Esophagus muscularis mucosa (tissue), 4 donors: ENCODE measurements at places on chromosomes 12 and 14. TPM values are rescaled to one million over a fixed set of nuclear protein-coding genes. Genes with fewer than 3 reads are reported as not detected.

GRCh38 chr14:51726166-51726899 lies 74.6 kb downstream of the FRMD6 start:
- DNase-seq, result no peak

SDR39U1 gene
- 31.6 TPM for total RNA-seq

GRCh38 chr14:70894868-70895267 lies 12.4 kb upstream of the PCNX1 start:
- no peak for DNase-seq

RHOJ gene
- total RNA-seq, result 10.4 TPM

DNA sequence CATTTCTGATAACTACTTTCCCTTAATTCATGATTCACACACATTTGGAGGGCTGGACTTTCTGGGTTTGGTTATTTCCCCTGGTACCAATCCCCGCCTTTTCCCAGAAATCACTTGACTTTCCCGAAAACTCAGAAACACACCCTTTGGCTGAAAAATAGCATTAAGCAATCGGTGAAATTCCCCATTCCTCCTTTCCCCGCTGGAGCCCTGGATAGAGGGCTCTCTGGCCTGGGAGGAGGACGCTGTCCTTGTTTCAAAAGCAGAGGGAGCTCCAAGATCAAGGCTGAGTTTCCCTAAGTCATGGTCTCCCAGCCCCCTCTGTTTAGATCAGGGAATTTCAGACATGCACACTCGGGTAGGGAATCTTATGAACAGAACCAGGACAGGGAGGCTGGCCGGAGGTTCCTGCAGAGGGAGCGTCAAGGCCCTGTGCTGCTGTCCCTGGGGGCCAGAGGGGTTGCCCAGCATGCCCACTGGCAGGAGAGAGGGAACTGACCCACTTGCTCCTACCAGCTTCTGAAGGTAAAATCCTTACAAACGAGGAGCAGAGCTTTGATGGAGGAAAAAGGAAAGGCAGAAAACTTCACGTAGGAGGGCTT lies at the start of gene C1S:
C1S (plus strand) TSS at position 366 of the 602 bp plus-strand sequence. CDS start 1,195 bp downstream, outside the sequence.
- peak; percentile 95 for DNase-seq

DNA sequence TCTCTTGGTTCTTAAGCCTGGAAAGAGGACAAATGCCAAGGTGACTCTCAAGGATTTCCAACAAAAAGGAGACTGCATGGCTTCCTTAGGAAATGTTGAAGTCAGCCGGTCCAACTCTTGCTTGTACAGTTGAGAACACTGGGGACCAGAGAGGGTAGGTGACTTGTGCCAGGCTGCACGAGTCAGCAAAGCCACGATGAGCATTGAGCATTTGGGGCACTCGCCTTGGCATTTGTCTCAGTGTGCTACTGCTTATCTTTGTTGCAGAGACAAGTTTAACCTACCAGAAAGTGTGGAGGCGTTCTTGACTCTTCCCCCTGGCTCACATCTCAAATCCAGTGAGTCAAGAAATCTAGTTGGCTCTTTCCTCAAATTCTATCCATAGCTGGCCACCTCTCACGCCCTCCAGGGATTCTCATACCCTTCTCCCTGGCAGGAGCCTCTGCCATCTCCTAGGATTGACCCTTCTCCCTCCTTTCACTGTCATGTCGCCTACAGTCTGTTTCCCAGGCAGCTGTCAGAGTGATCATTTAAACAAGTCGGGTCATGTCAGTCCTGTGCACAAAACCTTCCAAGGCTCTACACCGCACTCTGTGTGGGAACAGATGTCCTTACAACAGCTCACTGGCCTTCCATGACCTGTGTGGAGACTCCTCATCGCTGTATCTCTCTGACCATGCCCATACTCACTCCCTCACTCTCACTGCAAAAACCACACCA lies 17.2 kb upstream of the KRT83 start:
- DNase-seq, result no peak

- DNase-seq, result no peak
Observed at GRCh38 chr14:20782280-20782890, 1.3 kb downstream of the RNASE6 start.

- no peak for DNase-seq
Observed at GRCh38 chr14:50763382-50764007, 67.5 kb downstream of the NIN start.

DNA sequence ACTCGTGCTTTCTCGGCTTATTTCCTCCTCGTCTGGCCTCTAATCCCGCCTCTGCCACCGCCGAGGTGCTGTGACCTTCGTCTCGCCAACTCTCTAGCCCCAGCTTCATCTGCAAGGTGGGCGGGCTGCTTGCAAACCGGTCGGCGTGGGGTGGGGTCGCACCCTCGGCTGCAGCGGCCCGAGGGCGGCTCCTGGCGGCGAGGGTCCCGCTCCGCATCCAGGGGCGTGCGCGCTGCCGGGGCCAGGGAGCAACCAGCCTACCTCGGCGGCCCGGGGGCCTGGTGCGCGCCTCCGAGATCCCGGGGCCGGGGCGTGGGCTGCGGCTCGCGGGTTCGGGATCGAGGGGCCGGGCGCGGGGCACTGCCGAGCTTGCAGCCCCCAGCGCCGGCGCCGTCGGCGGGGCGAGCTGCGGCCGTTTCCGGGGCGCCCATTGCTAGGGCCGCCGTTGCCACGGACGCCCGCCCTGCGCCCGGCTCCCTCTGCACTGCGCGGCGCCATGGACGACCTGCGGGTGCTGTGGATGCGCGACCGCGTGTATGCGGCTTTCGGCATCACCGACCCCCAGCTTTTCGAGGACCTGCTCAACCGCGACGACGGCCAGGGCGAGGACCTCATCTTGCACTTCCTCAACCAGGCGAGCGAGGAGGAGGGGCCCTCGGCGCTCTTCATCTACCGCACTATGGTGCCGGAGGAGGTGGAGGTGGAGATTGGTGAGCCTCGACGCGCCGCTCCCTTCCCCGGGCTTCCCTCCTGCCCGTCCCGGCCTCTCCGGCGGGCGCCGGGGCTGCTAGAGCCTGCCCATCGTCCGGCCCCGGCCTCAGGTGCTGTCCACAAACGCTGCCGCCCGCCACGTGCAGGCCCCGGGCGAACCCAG lies at the start of gene DNAH10:
DNAH10 (plus strand) TSS at position 461 of the 874 bp plus-strand sequence; CDS start at position 497, 36 bp downstream.
- no peak for DNase-seq

GRCh38 chr14:58085877-58086276 lies 66.1 kb downstream of the ARMH4 start:
- DNase-seq, result no peak

GRCh38 chr14:72830786-72831594 lies 62.9 kb downstream of the DPF3 start:
- no peak for DNase-seq

- DNase-seq, result no peak
Observed at GRCh38 chr14:81452341-81453133, 52.4 kb upstream of the STON2 start.

GRCh38 chr12:108356835-108357806 lies 18.0 kb upstream of the CMKLR1 start:
- no peak for DNase-seq

CCDC184 gene
- 2.5 TPM for total RNA-seq

- DNase-seq, result no peak
Observed at GRCh38 chr14:45287610-45288009, 34.6 kb upstream of the MIS18BP1 start.

GSC gene
- total RNA-seq, result not detected

KCNK10 gene
- total RNA-seq, result not detected

DNA sequence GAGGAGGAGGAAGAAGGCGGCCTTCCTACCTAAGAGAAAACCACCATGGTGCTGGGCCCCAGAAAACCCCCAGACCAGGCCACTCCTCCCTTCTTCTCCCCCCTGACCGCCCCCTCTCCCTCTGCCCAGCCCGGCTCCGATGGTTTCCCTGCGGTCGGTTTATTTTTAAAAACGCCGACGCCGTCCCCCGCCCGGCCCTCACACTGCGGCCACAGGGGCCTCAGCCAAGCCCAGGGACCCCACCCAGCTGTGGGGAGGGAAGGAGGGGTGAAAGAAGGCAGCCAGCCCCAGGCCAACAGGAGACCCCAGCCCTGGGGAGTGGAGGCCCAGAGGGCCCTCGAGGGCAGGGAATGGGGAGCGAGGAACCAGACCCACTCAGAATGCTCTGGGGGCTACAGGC lies 3.4 kb downstream of the SP7 start:
- no peak for DNase-seq

HOTAIR gene
- total RNA-seq, result not detected

TMEM132C gene
- 3.6 TPM for total RNA-seq

- no peak for DNase-seq
Observed at GRCh38 chr12:3367750-3368444, 123.1 kb upstream of the PRMT8 start.

DNA sequence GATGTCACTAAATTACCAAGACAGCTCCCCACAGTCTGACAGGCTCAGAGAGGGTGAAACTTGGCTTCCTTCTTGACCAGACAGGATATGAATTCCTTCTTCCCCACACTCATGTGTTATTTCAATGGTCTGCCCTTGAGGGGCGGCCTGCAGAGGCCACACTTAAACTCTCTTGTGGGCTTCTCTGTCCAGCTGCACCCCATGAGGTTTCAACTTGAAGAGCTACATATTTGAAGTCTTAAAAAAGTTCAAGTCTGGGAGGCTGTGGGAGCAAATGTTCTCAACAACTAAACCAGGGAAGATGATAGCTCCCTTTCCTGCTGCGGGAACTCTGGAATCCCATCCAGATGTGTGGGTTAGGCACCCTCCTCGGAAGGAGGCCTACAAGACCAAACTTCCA lies 98.3 kb downstream of the TTC7B start:
- DNase-seq, result no peak

DNA sequence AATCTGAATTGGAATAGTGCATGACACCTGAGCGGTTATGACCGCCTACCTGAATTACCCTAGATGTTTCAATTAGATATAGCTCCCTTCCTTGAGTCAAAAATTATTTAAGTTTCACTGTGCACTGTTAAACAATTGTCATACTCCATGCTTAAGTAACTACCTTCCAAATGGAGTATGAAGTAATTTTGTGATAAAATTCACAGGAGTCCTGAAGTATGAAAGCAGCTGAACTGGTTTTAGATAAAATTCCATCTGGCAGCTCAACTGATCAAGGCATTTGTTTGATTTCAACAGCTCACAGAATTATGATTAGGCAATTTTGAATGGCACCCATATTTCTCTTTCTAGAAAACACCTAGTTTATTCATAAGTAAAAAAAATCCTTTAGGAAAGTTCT lies 19.5 kb downstream of the PRICKLE1 start:
- no peak for DNase-seq
